ENCODE measurements at places on chromosomes 7 and 10.

- DNase-seq, result no peak
Observed at GRCh38 chr10:28853195-28853594, 175.9 kb downstream of the BAMBI start.

DNA sequence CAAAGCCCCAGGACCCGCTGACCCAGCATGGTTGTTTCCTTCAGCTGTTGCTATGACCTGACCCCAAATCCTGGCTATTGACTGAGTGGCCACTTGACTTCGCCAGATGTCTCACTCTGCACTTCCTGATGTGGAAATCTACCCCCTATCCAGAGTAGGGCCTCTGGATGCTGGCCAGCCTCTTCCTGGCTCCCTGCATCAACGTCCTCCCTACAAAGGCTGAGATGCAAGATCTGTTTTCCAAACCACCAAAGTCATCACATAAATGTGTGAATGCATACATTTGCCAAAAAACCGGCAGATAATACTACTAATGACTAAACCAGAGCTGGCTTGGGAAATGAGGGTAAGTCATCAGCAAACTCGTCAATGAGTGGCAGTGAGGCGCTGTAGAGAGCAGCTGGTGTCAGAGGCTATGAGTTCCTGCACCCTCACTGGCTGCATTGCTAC, 70.4 kb downstream of the PYROXD2 start:
- no peak for DNase-seq

GRCh38 chr7:1748839-1749173, 78.7 kb downstream of the ELFN1 start:
- DNase-seq, result no peak

- DNase-seq, result no peak
Observed at GRCh38 chr10:121448766-121449421, 149.3 kb downstream of the FGFR2 start.

GRCh38 chr10:78170026-78170475, 136.4 kb downstream of the RPS24 start:
- DNase-seq, result no peak

DNA sequence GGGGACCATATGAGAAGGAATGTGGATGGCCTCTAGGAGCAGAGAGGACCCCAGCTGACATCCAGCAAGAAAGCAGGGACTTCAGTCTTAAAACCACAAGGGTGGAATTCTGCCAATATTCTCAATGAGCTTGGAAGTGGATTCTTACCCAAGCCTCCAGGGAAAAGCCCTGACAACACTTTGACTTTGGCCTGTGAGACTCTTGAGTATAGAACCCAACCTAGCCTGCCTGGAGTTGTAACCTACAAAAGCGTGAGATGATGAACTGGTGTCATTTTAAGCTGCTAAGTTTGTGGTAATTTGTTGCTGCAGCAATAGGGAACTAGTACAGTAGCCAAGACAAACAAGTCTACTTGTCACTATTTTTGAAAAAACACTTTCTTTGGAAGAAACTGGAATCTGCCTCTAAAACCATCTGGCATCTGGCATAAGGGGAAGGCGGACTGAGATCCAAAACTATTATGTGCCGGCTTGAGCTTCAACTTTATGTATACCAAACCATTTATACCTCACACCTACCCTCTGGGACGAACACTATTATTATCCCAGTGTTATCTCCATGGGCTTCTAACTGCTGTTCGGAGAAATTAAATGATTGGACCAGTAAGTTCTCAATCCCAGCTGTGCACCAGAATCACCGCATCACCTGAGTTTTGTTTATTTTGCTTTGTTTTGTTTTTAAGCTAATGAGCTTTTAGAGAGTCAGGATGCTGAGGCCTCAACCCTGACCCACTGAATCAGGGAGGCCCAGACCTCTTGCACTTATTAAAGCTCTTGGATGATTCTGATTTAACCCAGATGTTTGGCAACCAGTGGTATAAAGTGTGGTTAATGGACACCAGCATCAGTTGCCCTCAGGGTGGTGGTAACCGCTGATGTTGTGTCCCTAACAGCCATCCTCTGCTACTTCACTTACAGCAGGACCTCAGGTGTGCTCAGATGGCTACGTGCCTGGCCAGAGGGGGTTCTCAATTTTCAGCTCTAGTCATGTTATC, 83.0 kb downstream of the C1GALT1 start:
- DNase-seq, result no peak

GRCh38 chr7:100147278-100147677, 1.4 kb upstream of the LAMTOR4 start:
- DNase-seq, result no peak

DNA sequence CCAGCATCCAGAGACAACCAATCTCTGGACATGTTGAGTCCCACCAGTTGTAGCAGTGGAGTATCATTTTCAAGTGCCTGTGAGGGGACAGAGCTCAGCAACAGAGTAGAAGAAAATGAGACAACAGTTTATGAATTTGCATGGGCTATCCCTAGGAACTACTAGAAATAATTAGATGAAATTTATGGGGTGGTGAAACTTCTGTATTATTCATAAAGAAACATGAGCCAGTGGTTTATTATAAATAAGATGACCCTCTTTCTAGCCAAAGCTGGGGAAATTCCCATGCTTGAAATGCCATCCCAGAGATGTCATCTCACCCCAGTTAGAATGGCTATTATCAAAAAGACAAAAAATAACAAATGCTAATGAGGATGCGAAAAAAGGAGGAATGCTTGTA, 55.1 kb upstream of the ITGB8 start:
- DNase-seq, result no peak

DNA sequence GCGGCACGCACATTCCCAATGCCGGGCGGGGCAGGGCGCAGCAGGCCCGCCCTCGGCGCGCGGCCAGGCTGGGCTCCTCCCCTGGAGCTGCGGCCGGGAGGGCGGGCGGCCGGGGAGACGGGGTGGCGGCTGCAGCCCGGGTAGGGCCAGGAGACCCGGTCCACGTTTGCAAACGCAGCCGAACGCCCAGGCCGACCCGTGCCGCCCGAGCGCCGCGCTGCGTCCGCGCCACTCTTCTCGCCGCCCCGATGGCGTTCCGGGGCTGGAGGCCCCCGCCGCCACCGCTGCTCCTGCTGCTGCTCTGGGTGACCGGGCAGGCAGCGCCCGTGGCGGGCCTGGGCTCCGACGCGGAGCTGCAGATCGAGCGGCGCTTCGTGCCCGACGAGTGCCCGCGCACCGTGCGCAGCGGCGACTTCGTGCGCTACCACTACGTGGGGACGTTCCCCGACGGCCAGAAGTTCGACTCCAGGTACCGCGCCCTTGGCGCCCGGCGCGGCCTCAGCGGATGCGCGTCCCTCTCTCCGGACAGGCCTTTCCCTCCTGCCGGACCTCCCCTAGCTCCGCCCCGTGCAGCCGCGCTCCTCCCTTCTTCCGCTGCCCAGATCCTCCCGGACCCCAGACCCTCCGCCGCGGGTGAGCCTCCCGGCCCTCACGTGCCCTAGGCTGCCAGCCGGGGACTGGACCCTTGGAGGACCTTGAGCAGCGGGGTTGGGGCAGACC, at the start of gene FKBP9:
Gene FKBP9, plus strand, starts transcription at position 115 of the 720 bp plus-strand sequence. Its CDS starts 134 bp downstream, at position 249.
- peak; percentile 5 for DNase-seq

DNA sequence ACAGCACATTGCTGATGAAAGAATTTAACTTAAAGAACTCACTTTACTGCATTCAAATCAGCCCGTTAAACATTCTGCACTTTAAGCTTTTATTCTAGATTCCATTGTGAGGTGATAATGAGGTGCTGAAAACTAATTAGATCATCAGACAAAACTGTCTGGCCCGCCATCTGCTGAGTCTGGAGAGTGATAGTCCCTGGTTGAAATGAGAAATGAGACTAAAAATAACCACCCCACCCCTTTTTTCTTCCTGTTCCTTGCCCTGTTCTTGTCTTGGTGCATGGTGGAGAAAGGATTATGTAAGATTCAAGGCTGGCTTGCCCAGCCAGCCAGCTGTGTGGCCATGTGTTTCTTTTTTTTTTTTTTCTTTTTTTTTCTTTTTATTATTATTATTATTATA, 277.0 kb upstream of the COBL start:
- DNase-seq, result no peak

GRCh38 chr10:128579280-128579865, 453.1 kb upstream of the MKI67 start:
- DNase-seq, result no peak

- DNase-seq, result no peak
Observed at GRCh38 chr10:29636178-29636577, 1.4 kb upstream of the SVIL start.

GRCh38 chr10:30349967-30350735, 1.1 kb upstream of the MTPAP start:
- DNase-seq, result no peak

DNA sequence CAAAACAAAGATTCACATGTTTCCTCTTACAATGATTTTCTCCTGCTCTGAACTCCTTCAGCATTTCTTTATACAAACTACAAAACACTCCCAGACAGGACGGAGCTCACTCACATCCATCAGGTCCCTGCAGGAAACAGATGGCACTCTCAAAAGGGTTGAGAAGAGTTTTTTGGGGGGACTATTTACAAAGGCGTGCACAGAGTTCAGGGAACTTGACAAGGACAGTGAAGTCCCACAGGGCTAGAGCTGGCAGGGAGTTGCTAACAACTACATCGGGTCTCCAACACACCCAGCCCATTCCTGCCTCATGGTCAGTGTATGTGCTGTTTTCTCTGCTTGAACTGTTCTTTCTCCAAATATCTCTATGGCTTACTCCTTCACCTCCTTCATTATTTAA, 24.7 kb upstream of the YAE1 start:
- DNase-seq, result no peak

DNA sequence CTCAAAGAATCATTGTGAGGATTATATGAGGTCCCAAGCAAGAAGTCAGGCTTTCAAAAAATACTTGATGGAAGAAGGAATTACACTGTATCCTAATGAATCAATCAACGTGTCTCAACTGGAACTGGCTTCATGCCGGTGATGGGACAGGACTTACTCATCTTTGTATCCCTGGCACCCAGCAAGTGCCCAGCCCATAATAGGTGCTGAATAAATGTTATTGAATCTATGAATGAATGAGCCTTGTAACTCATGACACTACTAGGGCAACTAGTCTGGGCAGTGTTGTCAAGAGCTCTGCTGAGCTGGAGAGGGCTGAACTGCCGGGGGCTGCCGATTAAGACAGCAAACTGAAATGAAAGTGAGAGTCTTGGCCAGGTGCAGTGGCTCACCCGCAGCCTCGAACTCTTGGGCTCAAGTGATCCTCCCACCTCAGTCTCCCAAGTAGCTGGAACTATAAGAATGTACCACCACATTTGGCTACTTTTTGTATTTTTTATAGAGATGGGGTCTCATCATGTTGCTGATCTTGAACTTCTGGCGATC, 87.2 kb upstream of the KIF5B start:
- DNase-seq, result no peak

GRCh38 chr7:20203316-20203715, 13.9 kb downstream of the MACC1 start:
- DNase-seq, result no peak

DNA sequence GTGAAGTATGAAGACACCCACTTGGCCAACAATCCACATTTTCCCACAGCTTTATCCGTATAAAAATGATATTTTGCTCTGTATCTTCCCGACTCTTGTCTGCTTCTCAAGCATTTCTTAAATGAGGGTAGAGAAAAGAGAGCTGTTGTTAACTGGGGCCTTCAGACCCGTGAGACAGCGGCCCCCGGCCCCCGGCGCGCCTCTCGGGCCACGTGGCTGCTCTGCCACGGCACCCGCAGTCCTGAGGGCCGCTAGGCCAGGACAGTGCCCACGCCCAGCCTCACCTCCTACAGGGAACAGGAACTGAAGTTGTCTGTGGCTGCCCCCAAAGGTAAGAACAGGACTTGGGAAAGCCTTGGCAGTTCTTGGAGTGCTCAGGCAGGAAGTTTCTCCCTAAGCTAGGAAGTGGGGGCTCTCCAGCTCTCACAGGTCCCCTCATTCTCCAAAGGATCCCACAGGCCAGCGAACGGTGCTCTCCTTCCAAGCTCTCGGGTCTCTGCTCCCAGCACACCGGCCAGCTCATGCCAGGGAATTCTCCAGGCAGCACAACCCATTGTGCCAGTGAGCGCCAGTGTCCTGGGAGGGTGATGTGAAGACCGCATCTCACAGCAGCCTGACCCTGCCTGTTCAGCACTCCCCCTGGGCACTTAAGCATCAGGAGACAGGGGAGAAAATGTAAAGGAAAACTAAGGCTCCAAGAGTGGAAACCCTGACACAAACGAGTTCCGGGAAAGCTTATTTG, 230.3 kb upstream of the PFKP start:
- DNase-seq, result no peak

DNA sequence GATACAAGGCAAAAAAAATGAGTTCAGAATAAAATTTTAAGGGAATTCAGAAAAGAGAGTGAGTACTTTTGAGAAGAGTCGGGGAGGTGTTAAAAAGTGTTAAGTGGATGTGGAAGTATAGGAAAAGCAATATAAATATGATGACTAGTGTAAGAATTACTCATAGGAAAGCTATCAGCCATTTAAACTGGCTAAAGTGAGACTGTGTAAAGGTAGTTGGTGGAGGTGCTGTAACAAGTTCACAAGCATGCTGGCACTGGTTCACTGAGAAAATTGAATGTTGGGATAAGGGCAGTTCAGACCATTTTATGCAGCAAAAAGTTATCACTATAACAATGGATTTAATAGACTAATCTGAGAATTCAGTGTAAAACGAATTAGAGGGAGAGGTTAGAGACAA, 179.0 kb upstream of the DKK1 start:
- no peak for DNase-seq

DNA sequence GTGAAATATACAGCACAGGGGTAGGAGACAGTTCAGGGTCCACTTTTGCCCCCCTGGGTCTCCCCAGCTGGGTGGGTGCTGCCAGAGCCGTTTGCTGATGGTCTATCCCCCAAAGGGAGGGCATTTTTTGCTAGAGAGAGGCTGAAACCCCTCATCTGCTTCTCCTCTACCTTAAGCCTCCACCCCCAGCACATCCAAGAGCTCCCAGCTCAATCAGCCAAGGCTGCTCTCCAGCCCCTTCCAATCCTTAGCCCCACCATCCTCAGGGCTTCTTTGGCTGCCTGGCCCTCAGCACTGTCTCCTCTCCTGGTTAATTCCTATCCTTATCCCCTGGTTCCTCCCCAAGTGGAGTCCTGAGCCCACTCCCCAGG, 153.1 kb downstream of the AOAH start:
- DNase-seq, result no peak

DNA sequence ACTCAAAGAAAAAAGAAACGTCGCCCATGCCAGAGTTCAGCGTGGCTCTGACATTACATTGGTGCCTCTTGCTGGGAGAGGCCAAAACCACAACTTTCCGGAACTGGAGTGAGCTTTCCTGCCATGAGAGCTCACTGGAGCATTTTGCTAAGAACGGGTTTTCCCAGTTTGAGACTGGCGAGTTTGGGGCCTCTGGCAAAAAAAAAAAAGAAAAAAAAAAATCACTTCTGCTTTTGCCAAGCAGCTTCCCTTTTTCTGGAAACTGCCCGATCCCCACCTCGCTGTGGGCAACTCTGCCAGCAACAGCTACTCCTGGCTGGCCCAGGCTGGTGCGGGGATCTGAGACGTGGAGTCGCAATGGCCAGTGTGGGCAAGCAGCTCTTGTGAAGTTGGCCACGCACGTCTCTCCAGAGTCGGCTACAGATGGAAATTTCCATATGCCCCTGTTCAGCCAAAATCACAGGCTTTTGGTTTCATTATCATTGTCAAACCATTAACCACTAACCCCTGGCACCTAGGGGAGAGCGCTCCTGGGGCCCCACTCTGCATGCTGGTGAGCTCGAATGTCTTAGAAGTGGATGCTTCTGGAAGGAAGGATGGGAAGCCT, 25.7 kb downstream of the PRKAG2 start:
- DNase-seq, result no peak

- no peak for DNase-seq
Observed at GRCh38 chr7:30453921-30454320, 24.7 kb downstream of the NOD1 start.
